ENCODE measurements at places on chromosomes 1 and 21. TPM values are rescaled to one million over a fixed set of nuclear protein-coding genes. Genes with fewer than 3 reads are reported as not detected.

- H3K36me3 ChIP-seq = no peaks in the 10 kb centered on the region
- H3K4me3 ChIP-seq = no peak overlapping the region
- no peak for DNase-seq
- no peaks in the 10 kb centered on the region for H3K27me3 ChIP-seq
Observed at GRCh38 chr1:94709891-94710581, 110.1 kb upstream of the SLC44A3 start.

GRCh38 chr1:26597629-26598039, 68.1 kb downstream of the RPS6KA1 start:
- peaks cover 6% of the 10 kb centered on the region for H3K4me1 ChIP-seq
- no peak overlapping the region for H3K27ac ChIP-seq
- no peaks in the 10 kb centered on the region for H3K27me3 ChIP-seq
- no peak overlapping the region for H3K4me3 ChIP-seq

GRCh38 chr1:47411436-47411835, 4.6 kb upstream of the FOXE3 start:
- no peak overlapping the region for H3K27ac ChIP-seq
- H3K4me1 ChIP-seq = peaks cover 5% of the 10 kb centered on the region
- H3K4me3 ChIP-seq = no peak overlapping the region

DNA sequence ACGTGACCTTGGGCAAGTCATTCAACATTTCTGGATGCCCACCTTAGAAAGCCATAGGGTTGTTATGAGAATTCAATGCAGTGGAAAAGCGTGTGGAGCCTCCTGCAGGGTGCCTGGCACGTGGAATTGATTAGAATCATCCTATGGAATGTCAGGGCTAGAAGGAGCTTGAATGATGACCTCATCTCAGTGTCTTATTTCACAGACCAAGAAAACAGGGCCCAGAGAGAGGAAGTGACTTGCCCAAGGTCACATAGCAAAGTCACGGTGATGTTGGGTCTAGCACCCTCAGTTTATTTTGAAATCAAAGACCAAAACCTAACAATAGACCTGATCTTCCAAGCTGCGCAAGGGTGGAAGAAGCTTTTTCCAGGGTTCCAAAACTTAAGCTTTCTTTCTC, 6.0 kb downstream of the TRABD2B start:
- H3K4me1 ChIP-seq = no peaks in the 10 kb centered on the region
- H3K27ac ChIP-seq = no peak overlapping the region
- H3K27me3 ChIP-seq = peaks cover 3% of the 10 kb centered on the region
- H3K36me3 ChIP-seq = no peaks in the 10 kb centered on the region
- H3K4me3 ChIP-seq = no peak overlapping the region

- no peak overlapping the region for H3K4me3 ChIP-seq
- no peak overlapping the region for H3K27ac ChIP-seq
- DNase-seq = peak; percentile 31
- peaks cover 2% of the 10 kb centered on the region for H3K4me1 ChIP-seq
Observed at GRCh38 chr1:78088015-78088414, 42.2 kb downstream of the GIPC2 start.

GRCh38 chr1:37673920-37674319, 18.4 kb upstream of the CDCA8 start:
- no peak overlapping the region for H3K27ac ChIP-seq
- no peaks in the 10 kb centered on the region for H3K27me3 ChIP-seq
- no peak for DNase-seq
- H3K36me3 ChIP-seq = no peaks in the 10 kb centered on the region
- no peak overlapping the region for H3K4me3 ChIP-seq

DNA sequence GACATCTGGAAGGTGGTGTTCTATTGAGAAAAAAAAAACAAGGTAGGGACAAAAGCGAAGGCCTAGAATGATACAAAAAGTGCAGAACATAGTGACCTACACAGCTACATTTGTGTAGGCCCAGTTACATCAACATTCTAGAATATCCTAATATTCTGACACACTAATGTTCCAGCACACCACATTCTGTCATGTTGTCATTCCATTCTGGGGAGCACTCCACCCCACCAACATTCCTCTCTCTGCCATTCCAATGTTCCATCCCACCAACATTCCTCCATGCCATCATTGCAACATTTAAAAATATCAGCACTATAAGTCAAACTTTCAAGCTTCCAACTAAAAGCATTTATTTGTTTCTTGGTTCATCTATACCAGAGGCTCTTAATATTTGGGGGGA, 28.5 kb downstream of the COA7 start:
- H3K27ac ChIP-seq = no peak overlapping the region
- no peaks in the 10 kb centered on the region for H3K27me3 ChIP-seq
- H3K36me3 ChIP-seq = no peaks in the 10 kb centered on the region
- no peak for DNase-seq
- H3K4me1 ChIP-seq = no peaks in the 10 kb centered on the region

DNA sequence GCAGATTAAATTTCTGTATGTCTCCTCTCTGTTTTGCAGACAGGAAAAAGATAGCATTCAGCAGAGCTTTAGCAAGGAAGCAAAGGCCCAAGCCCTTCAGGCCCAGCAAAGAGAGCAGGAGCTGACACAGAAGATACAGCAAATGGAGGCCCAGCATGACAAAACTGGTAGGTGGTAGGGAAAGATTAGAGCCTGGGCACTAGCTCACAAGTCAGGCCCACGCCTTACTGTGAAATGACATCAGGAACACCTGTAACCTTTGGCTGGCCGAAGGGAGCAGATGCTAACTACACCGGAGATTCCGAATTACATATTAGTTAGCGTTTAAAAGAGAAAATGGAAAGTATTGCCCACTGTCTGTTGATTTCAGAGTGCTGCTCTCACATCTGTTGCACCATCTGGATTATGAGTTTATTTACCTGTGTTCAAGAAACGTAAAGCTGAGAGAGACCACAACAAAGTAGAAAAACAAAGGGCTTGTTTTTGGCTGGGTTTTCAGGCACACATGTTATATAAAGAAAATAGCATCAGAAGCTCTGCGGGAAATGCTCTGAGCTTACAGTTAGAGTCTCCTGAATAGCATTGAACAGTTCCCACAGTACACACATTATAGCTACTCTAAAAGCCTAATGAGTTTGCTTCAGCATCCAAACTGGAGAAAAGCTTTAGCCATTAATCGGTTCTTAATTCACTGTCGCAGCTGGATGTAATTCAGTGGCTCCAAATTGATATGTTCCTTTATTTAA, 160.0 kb downstream of the SDCCAG8 start:
- H3K27ac ChIP-seq = no peak overlapping the region
- no peaks in the 10 kb centered on the region for H3K36me3 ChIP-seq
- H3K4me1 ChIP-seq = peaks cover 12% of the 10 kb centered on the region
- no peak for DNase-seq
- no peaks in the 10 kb centered on the region for H3K27me3 ChIP-seq

MSH4 gene
- 0.15 TPM for total RNA-seq

PPIAL4G gene
- not detected for total RNA-seq

LCE1B gene
- 0.74 TPM for total RNA-seq

TTC24 gene
- total RNA-seq = 6.4 TPM
